ENCODE measurements at places on chromosomes 2 and 18.

- DNase-seq = no peak
These were observed 25.1 kb upstream of the CCL20 start for GRCh38 chr2:227788561-227789018.

GRCh38 chr2:179995741-179996515 is 11.2 kb downstream of the CWC22 start:
- no peak for DNase-seq

- no peak for DNase-seq
These were observed 118.2 kb upstream of the COPS8 start for GRCh38 chr2:236967499-236967783.

GRCh38 chr2:98382739-98383138 is 36.5 kb downstream of the CNGA3 start:
- DNase-seq = no peak

GRCh38 chr18:11987527-11987926 is 6.2 kb downstream of the IMPA2 start:
- peak; percentile 46 for DNase-seq

- no peak for DNase-seq
These were observed 54.0 kb upstream of the PGAP1 start for GRCh38 chr2:196980473-196980872.

DNA sequence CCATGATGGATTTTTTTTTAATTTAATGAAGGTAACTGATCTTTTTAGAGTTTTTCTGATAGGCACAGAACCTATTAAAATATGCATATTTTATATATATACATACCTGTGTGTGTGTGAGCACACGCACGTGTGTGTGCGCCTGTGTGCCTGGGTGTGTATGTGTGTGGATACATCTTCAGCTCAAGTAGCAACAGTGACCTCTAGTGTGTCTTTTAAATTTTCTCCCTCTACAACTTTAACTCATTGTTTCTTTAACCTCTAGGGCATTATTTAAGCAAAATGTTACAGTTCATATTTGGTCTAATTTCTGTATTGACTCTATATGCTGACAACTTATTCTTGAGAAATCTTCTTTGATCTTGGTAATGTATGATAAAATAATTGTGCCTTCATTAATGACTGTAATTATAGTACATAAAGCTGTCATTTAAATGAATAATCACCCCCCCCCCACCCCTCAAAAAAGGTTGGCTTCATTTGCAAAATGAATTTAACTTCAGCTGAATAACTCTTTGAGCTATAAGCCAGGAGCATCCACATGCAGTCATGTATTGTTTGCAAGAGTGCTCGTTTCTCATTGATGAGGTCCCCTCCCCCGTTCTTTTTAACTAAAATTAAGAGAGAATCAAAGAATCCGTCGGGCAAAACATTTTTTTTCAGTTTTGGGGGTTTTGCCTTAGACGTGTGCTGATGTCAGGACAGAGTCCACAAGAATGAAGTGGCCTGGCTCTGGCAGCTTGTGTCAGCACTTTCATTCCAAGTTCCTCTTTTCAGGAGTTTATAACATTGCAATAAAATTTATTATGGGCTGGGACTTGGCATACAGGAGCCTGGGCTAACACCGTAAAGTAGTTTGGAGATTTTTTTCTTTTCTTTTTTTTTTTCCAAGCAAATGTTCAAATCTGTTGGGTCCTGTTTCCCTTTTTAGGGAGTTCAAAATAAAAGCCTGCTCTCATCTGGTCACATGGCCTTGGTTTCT is 80.0 kb downstream of the ETAA1 start:
- peak; percentile 62 for DNase-seq
